ENCODE measurements at places on chromosomes 3 and 15.

- no peak for DNase-seq
These were observed 69.8 kb downstream of the SSUH2 start for GRCh38 chr3:8574670-8575322.

DNA sequence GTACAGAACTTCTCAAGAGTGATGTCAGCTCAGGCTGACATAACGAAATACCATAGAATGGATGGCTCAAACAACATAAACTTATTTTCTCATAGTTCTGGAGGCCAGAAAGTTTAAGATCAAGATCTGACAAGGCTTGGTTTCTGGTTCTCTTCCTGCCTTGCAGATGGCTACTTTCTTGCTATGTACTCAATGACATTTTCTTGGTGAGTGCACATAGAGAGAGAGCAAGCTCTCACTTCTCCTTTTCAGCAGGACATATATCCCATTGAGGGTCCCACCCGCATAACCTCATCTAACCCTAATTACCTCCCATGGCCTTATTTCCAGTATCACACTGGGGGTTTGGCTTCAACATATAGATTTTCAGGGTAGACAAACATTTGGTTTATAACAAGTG, 1072.1 kb downstream of the PLOD2 start:
- no peak for DNase-seq

DNA sequence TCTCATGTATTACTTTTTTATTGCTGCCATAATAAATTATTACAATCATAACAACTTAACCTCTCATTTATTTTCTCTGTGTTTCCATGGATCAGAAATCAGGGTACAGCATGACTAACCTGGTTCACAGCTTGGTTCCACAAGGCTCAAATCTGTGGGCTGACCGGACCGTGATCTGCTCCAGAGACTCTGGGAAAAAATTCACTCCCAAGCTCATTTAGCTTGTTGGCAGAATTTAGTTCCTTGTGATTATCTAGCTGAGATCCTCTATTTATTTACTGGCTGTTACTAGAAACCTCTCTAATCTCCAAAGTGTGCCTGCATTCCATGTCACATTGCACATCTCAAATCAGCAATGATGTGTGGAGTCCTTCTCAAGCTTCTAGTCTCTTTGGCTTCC, 386.6 kb downstream of the DIPK2A start:
- no peak for DNase-seq

DNA sequence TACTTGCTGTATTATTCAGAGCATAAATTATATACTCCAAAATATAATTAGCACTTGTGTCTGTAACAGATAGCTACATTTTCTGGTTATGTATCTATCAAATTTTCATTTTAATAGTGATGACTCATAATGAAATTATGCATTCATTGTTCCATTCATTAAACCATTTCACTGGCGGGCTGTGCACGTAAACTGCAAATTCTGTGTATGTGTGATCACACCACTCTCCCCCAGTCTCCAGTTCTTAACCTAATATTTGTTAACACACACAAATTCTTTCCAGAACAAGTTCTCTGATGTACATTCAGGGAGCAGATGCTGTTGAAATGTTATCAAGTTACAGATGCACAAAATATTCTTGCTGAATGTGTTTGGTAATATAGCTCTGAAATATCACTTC, 3.8 kb upstream of the KCNMB2 start:
- no peak for DNase-seq

DNA sequence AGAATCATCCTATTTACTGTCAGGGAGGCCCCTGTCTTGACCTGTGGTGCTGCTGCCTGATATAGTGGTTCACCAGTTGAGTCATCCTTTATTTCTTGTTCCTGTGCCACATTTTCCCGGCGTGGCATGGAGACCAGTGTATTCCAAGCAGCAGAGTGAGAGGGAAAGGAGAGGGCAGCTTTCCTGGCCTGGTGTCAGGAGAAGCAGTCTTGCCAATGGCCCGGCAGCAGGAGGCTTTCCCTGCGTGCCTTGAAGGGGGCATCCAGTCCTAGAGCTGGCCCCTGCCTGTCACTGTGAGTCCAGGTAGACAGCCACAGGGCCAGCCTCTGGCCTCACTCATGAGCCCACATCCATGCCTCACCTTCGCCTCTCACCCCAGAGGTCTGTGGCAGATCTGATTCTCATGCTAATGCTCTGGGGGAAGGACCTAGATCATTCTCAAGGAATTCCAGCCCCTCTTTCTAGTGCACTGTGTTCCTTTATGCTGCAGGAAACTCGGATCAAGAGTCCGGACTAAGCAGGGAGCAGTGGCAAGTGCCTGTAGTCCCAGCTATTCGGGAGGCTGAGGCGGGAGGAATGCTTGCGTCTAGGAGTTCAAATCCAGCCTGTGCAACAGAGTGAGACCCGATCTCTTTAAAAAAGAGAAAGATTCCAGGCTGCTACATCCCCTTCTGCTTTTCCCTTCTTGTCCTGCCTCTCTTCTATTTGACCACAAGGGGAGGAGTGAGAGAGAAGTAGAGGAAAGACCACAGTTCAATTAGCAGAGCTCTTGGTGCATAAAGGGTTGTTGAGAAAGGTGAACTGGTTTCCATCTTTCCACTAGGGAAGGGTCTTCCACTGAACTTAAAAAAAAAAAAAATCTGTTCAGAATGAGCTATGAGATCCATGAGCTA, 66.8 kb upstream of the HACD2 start:
- no peak for DNase-seq

DNA sequence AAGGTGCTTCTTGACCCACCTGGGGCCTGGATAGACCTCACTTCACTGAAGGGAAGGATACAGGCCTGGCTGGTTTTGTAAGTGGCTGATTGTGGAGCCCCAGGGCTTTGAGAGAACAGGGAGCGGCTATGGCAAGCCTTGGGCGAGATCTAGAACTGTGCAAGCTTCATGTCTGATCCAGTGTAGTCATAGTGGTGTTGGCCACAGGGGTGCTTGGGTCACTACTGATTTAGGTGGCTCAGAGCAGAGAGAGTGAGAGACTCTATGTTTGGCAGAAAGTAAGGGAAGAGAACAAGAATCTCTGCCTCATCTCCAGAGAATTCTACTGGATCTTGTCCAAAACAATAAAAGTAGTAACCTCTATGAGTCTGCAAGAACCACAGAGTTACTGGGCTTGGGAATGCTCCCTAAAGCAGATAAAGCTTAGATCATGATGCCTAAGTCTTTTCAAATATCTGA, 394.2 kb upstream of the EPHA3 start:
- peak; percentile 26 for DNase-seq

DNA sequence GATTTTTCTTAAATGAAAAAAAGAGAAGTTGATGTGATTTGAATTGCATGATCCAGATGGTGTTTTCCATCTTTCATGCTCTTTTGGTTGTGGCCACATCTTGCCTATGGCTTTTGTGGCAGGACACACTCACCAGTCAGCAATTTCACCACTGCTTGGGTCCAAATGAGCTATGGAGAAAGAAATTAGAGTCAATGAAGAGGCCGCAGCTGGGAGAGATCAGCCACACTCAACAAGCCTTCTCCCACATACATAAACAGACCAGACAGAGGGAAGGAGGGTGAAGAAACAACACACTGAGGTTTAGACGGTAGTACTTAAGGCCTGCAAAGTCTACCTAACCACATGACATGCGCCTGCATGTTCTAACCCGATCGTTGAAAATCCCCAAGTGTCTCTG, 110.7 kb upstream of the CDIN1 start:
- DNase-seq, result peak; percentile 97

DNA sequence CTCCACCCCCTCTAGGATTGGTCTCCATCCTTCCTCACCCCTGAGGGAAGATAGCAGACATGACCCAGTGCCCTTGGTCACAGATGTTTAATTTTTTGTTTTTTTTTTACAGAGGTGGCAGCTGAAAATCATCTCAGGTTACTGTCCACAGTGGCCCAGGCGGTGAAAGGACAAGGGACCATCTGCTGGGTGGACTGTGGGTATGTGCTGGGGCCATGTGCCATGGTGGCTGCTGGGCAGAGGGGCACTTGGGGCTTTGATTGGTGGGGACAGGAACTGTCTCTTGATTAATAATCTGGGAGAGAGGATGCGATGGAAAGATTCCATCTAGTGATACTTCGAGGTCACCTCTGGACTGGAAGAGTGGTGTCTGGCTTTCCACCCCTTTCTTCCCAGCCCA, 25.4 kb downstream of the PDIA5 start:
- DNase-seq, result no peak

- no peak for DNase-seq
These were observed 516.6 kb downstream of the EPHB1 start for GRCh38 chr3:135311699-135312098.

- peak; percentile 76 for DNase-seq
These were observed 128.2 kb upstream of the SLC7A14 start for GRCh38 chr3:170714122-170714521.

- DNase-seq, result no peak
These were observed 103.6 kb upstream of the RASGRP1 start for GRCh38 chr15:38667890-38668850.

DNA sequence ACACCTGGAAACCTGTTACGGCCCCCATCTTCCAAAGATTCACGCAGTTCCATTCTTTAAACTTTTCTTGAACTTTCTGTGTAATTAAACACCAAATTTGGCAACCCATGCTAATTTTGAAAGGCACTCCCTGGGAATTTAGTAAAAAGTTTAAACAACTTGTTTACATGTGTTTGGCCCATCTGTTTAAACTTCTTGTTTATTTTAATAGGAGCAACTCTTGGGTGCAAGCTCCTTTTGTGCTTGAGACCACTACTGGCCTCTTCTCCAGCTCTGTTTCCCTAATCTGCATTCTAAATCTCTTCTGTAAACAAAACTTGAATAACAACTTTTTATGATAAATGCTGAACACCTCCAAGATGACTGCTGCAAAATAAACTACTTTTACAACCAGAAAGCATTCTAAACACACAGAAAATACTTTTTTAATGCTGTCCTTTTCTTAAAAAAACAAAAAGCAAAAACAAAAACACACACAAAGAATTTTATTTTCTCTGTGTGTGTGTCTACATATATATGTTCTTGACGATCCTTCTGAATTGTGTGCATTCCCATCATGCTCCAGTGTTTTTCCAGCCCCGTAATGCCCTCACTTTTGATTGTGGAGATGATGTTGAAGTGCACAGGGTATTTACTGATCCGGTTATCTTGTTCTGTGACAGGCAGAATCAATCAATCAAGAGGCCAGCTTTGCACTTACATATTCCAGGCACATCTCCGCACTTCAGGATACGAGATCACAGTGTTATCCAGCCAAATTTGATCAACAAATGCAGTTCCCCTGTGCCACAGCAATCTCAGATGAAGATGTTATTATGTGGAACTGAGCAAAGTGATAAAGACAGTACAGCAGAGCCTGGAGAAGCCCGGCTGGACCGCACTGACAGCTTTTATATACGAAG, 416.9 kb downstream of the FOXP1 start:
- DNase-seq, result peak; percentile 89

- no peak for DNase-seq
These were observed 1.3 kb upstream of the ZXDC start for GRCh38 chr3:126477061-126477380.

DNA sequence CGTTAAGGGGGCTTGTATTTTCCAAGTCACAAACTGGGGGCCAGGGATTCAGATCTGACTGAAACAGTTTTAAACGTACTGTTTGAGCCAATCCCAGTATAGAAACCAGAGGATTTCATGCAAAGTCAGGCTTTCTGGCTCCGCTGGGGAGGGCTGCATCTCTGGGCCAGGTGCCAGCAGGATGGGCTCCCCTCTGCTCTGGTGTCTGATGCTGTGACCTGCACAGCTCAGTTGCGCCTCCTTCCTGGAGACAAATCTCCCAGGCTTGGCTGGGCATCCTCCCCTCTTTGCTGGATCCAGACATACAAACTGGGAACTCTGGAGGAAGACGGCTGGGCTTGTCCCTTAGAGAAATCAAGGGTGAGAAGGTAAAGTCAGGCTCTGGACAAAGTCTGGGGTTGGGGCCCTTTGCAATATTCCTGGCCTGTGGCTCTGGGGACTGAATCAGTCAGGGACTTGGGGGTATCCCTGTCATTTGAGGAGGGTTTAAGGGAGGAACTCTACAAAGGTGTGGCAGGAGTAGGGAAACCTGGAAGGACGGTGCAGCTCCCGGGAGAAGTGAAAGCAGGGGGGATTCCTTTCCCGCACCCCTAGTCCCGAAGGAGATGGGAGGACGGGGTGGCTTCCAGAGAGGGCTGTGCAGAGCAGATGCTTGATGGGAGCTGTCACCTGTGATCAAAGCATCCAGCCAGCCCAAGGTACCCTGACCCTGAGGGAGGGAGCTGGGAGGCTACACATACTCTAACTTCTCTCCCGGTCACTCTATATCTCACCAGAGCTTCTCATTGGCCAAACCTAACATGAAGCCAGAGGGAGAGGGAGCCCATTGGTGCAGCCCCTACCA, 114.8 kb upstream of the ATP2B2 start:
- no peak for DNase-seq

- DNase-seq, result no peak
These were observed 1.9 kb downstream of the MORC1 start for GRCh38 chr3:109116031-109116430.

DNA sequence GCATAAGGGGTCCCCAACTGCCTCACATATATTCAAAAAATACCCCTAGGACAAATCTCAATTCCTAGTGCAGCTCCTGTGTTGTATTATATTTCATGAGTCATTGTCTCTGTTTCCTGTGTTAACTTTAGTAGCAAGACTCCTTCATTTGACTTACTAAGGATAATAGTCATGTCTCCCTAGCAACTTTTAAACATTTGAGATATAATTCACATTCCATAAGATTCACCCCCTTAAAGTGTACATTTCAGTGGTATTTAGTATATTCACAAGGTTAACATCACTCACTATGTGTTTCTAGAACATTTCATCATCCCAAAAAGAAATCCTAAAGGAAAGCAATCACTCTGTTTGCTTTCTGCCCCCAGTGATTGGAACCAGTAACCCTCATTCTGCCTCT, 121.3 kb upstream of the WNT7A start:
- no peak for DNase-seq

DNA sequence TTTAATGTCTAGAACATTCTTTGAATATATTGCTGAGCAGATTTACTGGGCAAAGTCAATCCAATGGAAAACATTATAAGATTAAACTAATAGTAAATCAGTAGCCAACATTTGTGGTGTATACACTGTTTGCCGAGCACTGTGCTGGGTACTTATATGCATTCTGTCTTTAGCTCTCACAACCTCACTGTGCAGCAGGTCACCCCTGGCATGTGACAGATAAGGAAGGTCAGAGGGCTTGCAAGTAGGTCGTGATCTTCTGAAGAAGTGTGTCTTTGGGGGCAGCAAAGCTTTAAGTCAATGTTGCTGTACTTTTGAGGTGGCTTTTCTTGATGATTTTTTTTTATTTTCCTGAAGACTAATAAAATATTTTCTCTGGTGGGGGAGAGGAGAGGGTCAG, 62.2 kb downstream of the TCAIM start:
- DNase-seq, result no peak

DNA sequence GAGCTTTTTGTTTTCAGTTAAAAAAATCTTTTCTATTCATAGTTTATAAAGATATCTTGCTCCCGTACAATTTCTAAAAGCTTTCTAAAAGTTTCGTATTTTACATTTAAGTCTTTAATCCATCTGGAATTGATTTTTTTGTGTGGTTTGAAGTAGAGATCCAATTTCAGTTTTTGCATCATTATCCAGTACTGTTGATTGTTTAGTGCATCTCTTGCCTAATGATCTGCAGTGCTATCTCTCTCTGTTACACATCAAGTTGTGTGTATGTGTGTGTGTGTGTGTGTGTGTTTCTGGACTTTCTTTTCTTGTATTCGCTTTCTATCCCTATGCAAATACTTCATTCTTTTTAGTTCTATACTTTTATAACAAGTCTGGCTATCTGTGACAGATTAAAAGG, 605.8 kb upstream of the DPPA4 start:
- no peak for DNase-seq

- no peak for DNase-seq
These were observed 20.8 kb downstream of the SLC28A1 start for GRCh38 chr15:84905016-84905916.

Measured in fibroblast of villous mesenchyme (primary cell).